Bronchus fibroblast of lung (primary cell): ENCODE measurements at places on chromosomes 1 and 21. TPM values are rescaled to one million over a fixed set of nuclear protein-coding genes. Genes with fewer than 3 reads are reported as not detected.

Gene SDCCAG8
- total RNA-seq = 25.0 and 30.8 TPM in 2 replicates

Gene ATP6V1G3
- not detected in 2 replicates for total RNA-seq

Gene MAP3K6
- 14.1 and 18.4 TPM in 2 replicates for total RNA-seq

Gene TMPRSS2
- not detected in 2 replicates for total RNA-seq

Gene ATXN7L2
- total RNA-seq = 3.9 and 5.2 TPM in 2 replicates

Gene FAM177B
- total RNA-seq = not detected in 2 replicates

Gene TADA1
- total RNA-seq = 9.8 and 12.3 TPM in 2 replicates

Gene MCOLN2
- total RNA-seq = 0.17 and 0.45 TPM in 2 replicates

Gene CFHR1
- total RNA-seq = 0.17 TPM in 1 of 2 replicates, not detected in the other

Gene CD101
- not detected in 2 replicates for total RNA-seq

Gene CFHR5
- total RNA-seq = not detected in 2 replicates

Gene KRTAP19-4
- total RNA-seq = not detected in 2 replicates

Gene SIK1
- total RNA-seq = 0.17 TPM in 1 of 2 replicates, not detected in the other

Gene HCRTR1
- not detected in 2 replicates for total RNA-seq

Gene PDC
- not detected in 2 replicates for total RNA-seq

Gene MRPL55
- total RNA-seq = 101 and 141 TPM in 2 replicates

Gene TSPAN1
- total RNA-seq = 0.89 and 1.0 TPM in 2 replicates

Gene GPATCH2
- 5.8 and 7.7 TPM in 2 replicates for total RNA-seq

Gene VAV3
- total RNA-seq = under 0.01 TPM in 1 of 2 replicates, not detected in the other

Gene AMY1A
- not detected in 2 replicates for total RNA-seq

Gene SH2D1B
- total RNA-seq = 0.15 TPM in 1 of 2 replicates, not detected in the other

Gene GMEB1
- 4.5 and 5.7 TPM in 2 replicates for total RNA-seq

Gene KCNK2
- 4.4 and 4.8 TPM in 2 replicates for total RNA-seq

Gene PKNOX1
- total RNA-seq = 12.6 and 23.8 TPM in 2 replicates

Gene PLA2G2F
- total RNA-seq = not detected in 2 replicates

Gene ITLN2
- not detected in 2 replicates for total RNA-seq

Gene SLC9C2
- total RNA-seq = not detected in 2 replicates

Gene ESRRG
- total RNA-seq = under 0.01 and 0.30 TPM in 2 replicates

Gene CLIC6
- under 0.01 and 0.15 TPM in 2 replicates for total RNA-seq

Gene KRTAP13-2
- total RNA-seq = not detected in 2 replicates

Gene SPATA21
- total RNA-seq = not detected in 2 replicates

Gene MSH4
- not detected in 2 replicates for total RNA-seq

Gene S100A7
- not detected in 2 replicates for total RNA-seq

Gene INKA2
- total RNA-seq = 1.3 and 1.5 TPM in 2 replicates

Gene FMO2
- total RNA-seq = 3.4 and 3.9 TPM in 2 replicates

Gene FAM72D
- total RNA-seq = 3.2 and 4.0 TPM in 2 replicates

Gene GBP4
- not detected in 2 replicates for total RNA-seq

Gene ACKR1
- not detected in 2 replicates for total RNA-seq

Gene MANEAL
- total RNA-seq = 0.17 and 0.30 TPM in 2 replicates

Gene TAS1R1
- 0.15 and 0.17 TPM in 2 replicates for total RNA-seq

Gene LMX1A
- total RNA-seq = not detected in 2 replicates

Gene ETS2
- total RNA-seq = 41.6 and 41.9 TPM in 2 replicates

Gene SLC30A1
- total RNA-seq = 3.9 TPM in 2 replicates

Gene ENSA
- total RNA-seq = 131 and 138 TPM in 2 replicates

Gene CFAP45
- total RNA-seq = 0.30 and 0.84 TPM in 2 replicates

Gene OXCT2
- total RNA-seq = 1.5 and 1.6 TPM in 2 replicates

Gene CLCA2
- total RNA-seq = under 0.01 and 0.15 TPM in 2 replicates

Gene DNALI1
- 7.9 and 8.2 TPM in 2 replicates for total RNA-seq

Gene TMEM51
- total RNA-seq = 6.6 and 7.0 TPM in 2 replicates

Gene BRINP3
- total RNA-seq = under 0.01 TPM in 1 of 2 replicates, not detected in the other

Gene LIN28A
- not detected in 2 replicates for total RNA-seq

Gene C1orf87
- total RNA-seq = under 0.01 TPM in 1 of 2 replicates, not detected in the other

Gene TMEM79
- 1.8 and 2.5 TPM in 2 replicates for total RNA-seq

Gene B4GALT2
- 109 and 110 TPM in 2 replicates for total RNA-seq

Gene OR2L13
- total RNA-seq = not detected in 2 replicates

Gene NOTCH2
- 51.6 and 53.1 TPM in 2 replicates for total RNA-seq

Gene C1orf226
- 0.50 and 0.59 TPM in 2 replicates for total RNA-seq

Gene PRAMEF10
- total RNA-seq = not detected in 2 replicates

Gene APOBEC4
- not detected in 2 replicates for total RNA-seq
